ENCODE measurements at places on chromosomes 2 and 18. TPM values are rescaled to one million over a fixed set of nuclear protein-coding genes. Genes with fewer than 3 reads are reported as not detected.

DNA sequence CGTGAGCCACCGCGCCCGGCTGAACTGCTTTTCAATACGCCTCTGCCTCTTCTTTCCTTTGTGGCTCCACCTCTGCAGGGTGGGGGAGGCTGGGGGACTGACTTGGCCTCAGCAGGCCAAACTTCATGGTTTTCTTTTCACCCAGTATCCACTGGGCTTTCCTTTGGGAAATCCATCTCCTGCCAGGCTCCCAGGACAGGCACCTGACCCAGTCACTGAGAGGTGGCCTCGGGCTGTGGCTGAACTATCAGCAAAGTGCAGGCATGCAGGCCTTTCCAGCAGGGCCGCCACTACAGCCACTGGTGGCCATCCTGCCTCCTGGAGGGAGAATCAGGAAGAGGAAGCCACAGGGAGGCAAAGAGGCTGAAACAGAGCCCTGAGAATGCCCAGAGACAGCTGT, 33.4 kb upstream of the SEMA4C start:
- no peak for DNase-seq

The SLC4A3 gene
- 20.0 TPM for total RNA-seq

The EFR3B gene
- 2.9 TPM for total RNA-seq

The NRP2 gene
- 440 TPM for total RNA-seq

DNA sequence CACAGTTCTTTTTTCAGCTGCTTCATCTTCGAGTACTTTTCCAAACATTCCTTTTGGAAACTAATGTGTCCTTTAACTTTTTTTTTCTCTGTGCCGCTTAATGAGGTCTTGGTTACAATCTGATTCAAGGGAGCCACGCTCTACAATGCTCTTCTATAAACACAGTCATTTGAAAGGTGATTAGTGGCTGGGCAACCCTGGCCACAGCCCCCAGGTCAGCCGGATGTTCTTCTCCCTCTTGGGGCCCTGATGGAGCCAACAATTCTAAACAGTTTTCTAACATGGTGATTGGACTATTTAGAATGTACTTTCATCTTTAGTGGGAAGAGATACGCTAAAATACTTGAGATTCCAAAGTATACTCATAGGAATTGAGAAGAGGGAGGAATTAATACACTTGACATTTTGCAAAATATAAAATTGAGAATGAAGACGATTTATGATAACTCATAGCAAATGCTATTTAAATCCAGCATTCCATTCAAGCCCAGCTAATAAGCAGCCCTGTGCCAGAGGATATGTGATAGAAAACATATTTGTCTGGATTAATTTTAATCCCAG, 83.7 kb upstream of the MBOAT2 start:
- no peak for DNase-seq

GRCh38 chr2:170505631-170506275, 209.4 kb upstream of the SP5 start:
- peak; percentile 91 for DNase-seq

- peak; percentile 70 for DNase-seq
Measured at GRCh38 chr2:239835056-239835455, 190.1 kb downstream of the NDUFA10 start.

GRCh38 chr2:73079636-73080035, 8.1 kb upstream of the SFXN5 start:
- no peak for DNase-seq

DNA sequence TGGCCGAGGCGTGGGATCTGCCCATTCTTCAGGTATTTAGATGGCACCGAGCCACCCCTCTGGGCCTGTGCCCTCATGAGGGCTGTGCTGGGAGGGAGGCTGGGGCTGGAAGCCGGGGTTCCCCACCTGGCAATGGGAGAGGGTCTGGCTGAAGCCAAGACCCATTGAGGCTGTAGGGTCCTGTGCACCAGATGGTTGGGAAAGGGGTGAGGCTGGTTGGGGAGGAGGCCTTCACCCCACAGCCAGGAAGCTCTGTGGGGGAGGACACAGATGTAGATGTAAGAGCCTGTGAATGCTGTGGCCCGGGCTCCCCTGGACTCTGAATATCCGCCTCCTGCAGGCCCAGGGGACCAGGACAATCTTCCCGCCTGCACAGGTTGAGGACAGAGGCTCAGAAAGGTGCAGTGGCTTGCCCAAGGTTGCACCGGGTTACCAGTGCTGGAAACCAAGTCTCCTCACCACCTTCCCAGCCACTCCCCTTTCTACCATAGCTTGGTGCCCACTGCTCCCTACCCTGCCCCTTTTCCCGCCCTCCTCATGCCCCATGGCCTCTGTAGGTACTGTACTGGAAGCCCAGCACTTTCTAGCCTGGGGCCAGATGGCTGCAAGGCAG, 49.7 kb downstream of the PDCL3 start:
- DNase-seq = peak; percentile 42

The STPG4 gene
- total RNA-seq = not detected

The MTX2 gene
- 28.4 TPM for total RNA-seq

The OBSL1 gene
- total RNA-seq = 123 TPM

DNA sequence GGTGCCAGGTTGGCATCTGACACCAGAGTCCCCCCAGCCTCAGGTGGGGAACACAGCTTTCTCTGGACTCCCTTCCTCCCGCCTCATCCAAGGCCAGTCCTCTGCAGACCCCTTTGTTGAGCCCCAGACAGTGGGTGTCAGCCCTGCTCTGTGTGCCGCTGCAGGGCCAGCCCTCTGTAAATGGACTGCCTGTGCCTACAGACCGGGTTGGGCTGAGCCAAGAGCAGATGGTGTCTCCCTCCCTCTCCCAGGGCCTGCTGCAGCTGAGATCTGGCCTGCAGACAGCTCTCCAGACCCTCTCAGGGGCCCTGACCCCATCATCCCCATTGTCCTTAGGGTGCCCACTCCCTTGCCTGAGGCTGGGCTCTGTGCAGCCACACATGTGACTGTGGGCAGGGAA, 160.8 kb downstream of the KLHL29 start:
- no peak for DNase-seq

DNA sequence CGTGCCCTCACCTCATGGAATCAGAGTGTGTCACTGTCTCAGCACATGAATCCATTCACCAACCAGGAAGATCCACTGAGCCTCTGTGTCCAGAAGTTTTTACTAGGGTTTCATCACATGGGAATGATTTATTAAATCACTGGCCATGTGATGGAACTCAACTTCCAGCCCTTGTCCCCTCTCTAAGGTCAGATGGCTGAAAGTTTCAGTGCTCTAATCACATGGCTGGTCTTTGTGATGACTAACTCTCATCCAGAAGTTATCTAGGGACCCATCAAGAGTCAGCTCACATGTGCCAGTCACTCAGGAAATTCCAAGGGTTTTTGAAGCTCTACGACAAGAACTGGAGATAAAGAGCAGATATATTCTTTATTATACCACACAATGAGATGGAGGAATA, 140.5 kb upstream of the GYPC start:
- DNase-seq = no peak

The FER1L5 gene
- total RNA-seq = not detected

DNA sequence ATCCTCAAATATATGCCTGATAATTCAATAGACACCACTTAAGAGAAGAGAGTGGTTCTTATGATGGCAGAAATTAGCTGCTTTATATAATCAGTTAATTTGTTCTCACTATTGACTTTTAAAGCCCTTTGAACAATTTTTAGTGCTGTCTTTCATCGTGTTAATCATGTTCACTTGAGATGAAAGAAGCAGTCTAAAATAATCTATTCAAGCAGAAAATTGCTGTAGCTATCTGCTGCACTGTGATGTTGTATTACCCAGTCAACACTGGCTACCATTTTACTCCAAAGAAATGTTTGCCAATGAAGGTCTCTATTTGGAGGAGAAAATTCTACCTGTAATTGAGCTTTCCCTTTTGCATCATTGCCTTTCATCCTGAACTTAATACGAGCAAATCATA, 459.8 kb upstream of the FSIP2 start:
- DNase-seq = no peak

DNA sequence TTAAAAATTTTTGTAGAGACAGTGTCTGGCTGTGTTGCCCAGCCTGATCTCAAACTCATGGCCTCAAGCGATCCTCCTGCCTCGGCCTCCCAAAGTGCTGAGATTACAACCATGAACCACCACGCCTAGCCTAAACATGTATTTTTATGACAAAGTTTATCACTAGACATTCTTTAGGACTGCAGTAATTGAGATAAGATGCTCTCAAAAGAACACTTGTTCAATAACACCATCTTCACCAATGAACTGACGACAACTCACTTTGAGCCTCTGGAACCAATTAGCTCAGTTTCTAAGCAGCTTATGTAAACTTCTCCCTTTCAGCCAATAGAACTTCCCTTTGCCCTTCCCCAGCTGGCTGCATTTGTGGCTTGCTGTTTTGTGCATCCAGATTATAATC, 15.3 kb upstream of the PPP4R1 start:
- peak; percentile 31 for DNase-seq

The HOXD10 gene
- 0.42 TPM for total RNA-seq

DNA sequence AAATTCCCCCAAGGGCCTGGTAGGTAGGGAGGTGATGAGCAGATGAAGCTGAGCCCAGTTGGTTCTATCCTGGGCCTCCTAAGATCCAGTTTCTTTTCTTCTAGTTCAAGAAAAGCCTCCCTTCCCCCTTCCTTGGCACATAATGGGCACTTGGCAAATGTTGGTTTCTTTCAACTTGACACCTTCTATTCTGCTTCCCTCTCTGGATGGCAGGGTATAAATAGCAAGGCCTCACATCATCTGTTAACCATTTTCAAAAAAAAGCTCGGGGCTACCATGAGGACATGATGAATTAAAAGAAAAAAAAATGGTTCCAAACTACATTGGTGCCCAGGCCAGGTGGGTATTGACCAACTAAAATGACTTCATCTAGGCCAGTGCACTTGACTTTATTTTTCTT, 29.9 kb downstream of the CTAGE1 start:
- no peak for DNase-seq

The NYAP2 gene
- total RNA-seq = 0.17 TPM

DNA sequence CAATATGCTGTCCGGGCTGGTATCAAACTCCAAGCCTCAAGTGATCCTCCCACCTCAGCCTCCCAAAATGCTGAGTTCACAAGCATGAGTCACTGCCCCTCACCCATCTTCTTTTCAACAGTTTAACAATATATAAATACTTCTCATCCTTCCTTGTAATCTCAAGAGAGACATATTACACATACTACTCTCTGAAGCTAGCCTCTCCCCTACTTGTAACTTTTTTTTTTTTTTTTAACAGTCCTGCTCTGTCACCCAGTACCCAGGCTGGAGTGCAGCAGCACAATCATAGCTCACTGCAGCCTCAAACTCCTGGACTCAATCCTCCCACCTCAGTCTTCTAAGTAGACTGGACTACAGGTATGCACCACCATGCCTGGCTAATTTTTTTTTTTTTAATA, 5.7 kb downstream of the GFPT1 start:
- DNase-seq = no peak

DNA sequence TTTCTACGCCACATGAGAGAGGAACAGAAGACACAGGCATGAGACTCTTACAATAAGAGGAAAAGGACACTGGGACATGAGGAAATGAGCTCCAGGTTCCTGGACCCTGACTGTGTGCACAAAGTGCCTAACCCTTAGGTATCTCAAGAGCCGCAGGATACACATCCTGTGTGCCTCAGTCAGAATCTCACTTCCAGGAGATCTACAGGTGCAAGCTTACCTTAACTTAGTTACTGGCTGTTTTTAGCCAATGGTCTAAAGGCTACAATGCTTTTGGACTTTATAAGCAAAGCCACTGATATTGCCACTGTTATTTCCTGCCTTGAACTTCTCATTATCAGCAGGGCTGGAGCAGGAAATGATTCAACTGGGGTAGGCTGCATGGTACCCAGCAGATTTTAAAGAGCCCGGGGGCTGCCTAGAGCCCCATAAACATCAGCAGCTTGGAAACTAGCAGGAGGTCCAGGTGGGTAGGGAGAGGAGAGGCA, 254.4 kb downstream of the ZNF521 start:
- no peak for DNase-seq

The CAPN14 gene
- total RNA-seq = 0.42 TPM

GRCh38 chr18:47747260-47747795, 183.1 kb downstream of the SMAD2 start:
- DNase-seq = peak; percentile 80

- DNase-seq = peak; percentile 53
Measured at GRCh38 chr2:196337208-196337953, 166.0 kb upstream of the STK17B start.

- DNase-seq = no peak
Measured at GRCh38 chr2:8693157-8693821, 11.4 kb downstream of the ID2 start.

DNA sequence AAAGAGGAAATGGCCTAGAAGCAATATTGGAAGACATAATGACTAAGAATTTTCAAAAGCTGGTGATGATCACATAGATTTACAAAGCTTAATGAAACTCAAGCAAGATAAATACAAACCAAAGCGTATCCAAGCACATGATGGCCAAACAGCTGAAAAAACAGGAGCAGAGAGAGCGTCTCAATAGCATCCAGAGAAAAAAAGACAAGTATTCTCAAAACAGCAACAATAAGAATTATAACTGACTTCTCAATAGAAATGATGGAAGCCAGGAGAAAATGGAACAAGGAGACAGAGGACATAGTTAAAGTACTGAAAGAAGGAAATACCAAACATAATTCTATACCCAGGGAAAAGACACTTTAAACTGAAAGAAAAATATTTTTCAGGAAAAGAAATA, 437.2 kb upstream of the TNP1 start:
- no peak for DNase-seq

The ATIC gene
- 29.1 TPM for total RNA-seq

The CPLX4 gene
- total RNA-seq = not detected

GRCh38 chr2:144666032-144666431, 146.1 kb upstream of the ZEB2 start:
- DNase-seq = no peak
